ENCODE measurements at places on chromosomes 7 and 10.

- H3K4me3 ChIP-seq, result no peak overlapping the region
- H3K27me3 ChIP-seq, result peaks cover 12% of the 10 kb centered on the region
- no peak for DNase-seq
- H3K36me3 ChIP-seq, result no peaks in the 10 kb centered on the region
Observed at GRCh38 chr7:154861589-154861988, 141.3 kb downstream of the PAXIP1 start.

DNA sequence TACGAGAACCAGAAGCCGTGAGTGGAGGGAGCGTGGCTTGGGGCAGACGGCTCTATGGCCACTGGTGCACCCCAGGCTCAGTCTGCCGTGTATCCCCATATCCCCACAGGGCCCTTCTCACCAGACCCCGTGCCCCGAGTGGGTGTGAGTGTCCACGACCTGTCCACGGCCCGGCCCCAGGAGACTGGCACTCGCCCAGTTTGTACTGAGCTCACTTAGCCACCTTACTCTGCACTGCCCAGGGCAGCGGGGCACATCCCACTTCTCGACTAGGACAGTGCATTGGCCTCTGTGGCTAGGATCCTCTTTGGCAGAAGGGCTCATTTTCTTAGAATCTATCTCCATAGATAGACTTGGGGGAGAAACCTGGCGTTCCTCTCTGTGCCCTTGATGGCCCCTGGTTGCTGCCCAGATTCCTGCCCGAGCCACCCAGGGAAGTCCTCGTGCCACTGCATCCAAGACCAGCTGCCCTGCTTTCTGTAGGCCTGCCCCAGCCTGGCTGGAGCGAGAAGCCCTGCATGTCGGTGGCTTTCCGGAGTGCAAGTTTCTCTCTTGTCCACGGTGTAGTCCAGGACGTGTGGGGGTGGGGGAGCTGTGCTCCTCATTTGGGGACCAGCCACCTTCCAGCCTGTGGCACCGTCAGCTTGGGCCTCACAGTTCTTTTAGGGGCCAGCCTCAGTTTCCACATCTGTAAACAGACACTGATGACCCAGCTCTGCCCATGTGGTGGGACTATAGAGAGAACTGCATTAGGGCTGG, 11.9 kb downstream of the TMEM120A start:
- DNase-seq, result no peak
- H3K4me1 ChIP-seq, result no peaks in the 10 kb centered on the region
- no peak overlapping the region for H3K4me3 ChIP-seq
- H3K27ac ChIP-seq, result no peak overlapping the region
- no peaks in the 10 kb centered on the region for H3K27me3 ChIP-seq
- peaks cover 35% of the 10 kb centered on the region for H3K36me3 ChIP-seq

- peaks cover 12% of the 10 kb centered on the region for H3K27me3 ChIP-seq
- no peaks in the 10 kb centered on the region for H3K36me3 ChIP-seq
- no peak overlapping the region for H3K4me3 ChIP-seq
- no peaks in the 10 kb centered on the region for H3K4me1 ChIP-seq
- DNase-seq, result no peak
Observed at GRCh38 chr10:49751216-49751615, 10.9 kb downstream of the OGDHL start.

GRCh38 chr7:107744345-107744750, 406 bp downstream of the CBLL1 start:
- no peaks in the 10 kb centered on the region for H3K27me3 ChIP-seq
- H3K4me3 ChIP-seq, result peak overlapping the region; percentile 94
- peak overlapping the region; percentile 97 for H3K27ac ChIP-seq
- no peak for DNase-seq
- peaks cover 21% of the 10 kb centered on the region for H3K4me1 ChIP-seq

- DNase-seq, result no peak
- H3K4me3 ChIP-seq, result no peak overlapping the region
- peaks cover 6% of the 10 kb centered on the region for H3K4me1 ChIP-seq
- H3K27me3 ChIP-seq, result no peaks in the 10 kb centered on the region
- H3K36me3 ChIP-seq, result no peaks in the 10 kb centered on the region
- H3K27ac ChIP-seq, result no peak overlapping the region
Observed at GRCh38 chr7:149870701-149871483, 2.9 kb upstream of the ATP6V0E2 start.

- no peaks in the 10 kb centered on the region for H3K4me1 ChIP-seq
Observed at GRCh38 chr7:130154501-130155317, 50.5 kb downstream of the TMEM209 start.

DNA sequence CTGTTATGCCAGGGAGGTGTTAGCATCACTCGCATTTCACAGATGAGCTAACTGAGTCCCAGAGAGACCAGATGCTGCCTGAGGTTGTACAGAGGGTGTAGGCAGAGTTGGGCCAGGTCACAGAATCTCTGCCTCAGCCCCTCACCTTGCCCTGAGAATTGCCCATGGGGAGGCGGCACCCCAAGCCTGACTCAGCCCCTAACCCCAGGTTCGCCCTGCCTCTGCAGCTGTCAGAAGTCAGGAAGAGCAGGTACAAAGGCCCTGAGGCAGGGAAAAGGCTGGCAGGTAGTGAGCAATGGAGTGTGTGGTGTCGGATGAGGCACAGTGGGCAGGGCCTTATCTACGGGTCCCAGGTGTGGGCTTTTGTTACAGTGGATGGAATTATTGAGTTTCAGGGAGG, 79.4 kb downstream of the MYL10 start:
- H3K27me3 ChIP-seq, result peaks cover 17% of the 10 kb centered on the region
- no peak for DNase-seq

GRCh38 chr7:71511361-71511807, 379.4 kb downstream of the GALNT17 start:
- no peak overlapping the region for H3K4me3 ChIP-seq
- H3K27me3 ChIP-seq, result no peaks in the 10 kb centered on the region
- H3K4me1 ChIP-seq, result no peaks in the 10 kb centered on the region

DNA sequence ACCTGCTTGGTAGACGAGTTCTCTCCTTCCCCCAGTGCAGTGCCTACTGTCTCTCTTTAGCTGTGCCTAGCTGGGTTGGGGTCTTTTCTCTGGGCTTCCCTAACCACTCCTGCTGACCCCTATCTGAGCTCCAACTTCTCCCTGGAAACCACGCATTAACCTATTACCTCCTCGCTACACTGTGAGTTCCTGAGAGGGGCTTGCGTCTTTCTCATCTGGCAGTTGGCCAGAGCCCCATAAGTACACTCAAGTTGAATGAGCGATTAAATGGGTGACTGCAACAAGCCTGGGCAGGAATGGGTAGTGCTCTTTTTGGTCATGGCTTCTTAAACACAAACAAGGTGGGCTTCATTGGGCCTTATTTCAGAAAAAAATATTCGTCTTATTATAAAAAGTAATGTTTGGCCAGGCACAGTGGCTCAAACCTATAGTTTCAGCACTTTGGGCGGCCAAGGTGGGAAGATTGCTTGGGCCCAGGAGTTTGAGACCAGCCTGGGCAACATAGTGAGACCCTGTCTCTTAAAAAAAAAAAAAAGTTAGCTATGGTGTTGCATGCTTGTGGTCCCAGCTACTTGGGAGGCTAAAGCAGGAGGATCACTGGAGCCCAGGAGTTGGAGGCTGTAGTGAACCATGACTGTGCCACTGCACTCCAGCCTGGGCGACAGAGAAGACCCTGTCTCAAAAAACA, 41.4 kb downstream of the SYPL1 start:
- H3K4me1 ChIP-seq, result peaks cover 55% of the 10 kb centered on the region
- H3K27ac ChIP-seq, result peak overlapping the region; percentile 49
- peak; percentile 59 for DNase-seq
- peaks cover 18% of the 10 kb centered on the region for H3K36me3 ChIP-seq
- H3K27me3 ChIP-seq, result no peaks in the 10 kb centered on the region

GRCh38 chr7:104895522-104896236, 118.3 kb upstream of the KMT2E start:
- H3K4me3 ChIP-seq, result no peak overlapping the region
- DNase-seq, result no peak
- no peaks in the 10 kb centered on the region for H3K4me1 ChIP-seq
- H3K36me3 ChIP-seq, result no peaks in the 10 kb centered on the region

DNA sequence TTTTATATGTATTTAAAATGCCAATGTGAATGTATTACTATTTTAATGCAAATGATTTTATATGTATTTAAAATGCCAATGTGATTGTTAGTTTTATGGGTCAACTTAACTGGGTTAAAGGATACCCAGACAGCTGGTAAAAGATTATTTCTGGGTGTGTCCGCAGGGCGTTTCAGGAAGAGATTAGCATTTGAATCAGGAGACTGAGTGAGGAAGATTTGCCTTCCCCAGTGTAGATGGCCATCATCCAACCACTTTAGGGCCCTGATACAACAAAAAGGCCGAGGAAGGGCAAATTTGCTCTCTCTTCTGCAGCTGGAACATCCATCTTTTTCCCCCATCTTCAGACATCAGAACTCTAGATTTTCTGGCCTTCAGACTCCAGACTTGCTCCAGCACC, 116.2 kb downstream of the BAMBI start:
- DNase-seq, result no peak
- no peaks in the 10 kb centered on the region for H3K36me3 ChIP-seq
- H3K27me3 ChIP-seq, result peaks cover 20% of the 10 kb centered on the region

GRCh38 chr7:3867863-3868262, 566.8 kb downstream of the SDK1 start:
- no peak overlapping the region for H3K4me3 ChIP-seq

- H3K36me3 ChIP-seq, result no peaks in the 10 kb centered on the region
- DNase-seq, result no peak
- no peaks in the 10 kb centered on the region for H3K4me1 ChIP-seq
- no peak overlapping the region for H3K27ac ChIP-seq
- H3K27me3 ChIP-seq, result peaks cover 38% of the 10 kb centered on the region
- H3K4me3 ChIP-seq, result no peak overlapping the region
Observed at GRCh38 chr7:78448911-78449310, 650.3 kb downstream of the PHTF2 start.

DNA sequence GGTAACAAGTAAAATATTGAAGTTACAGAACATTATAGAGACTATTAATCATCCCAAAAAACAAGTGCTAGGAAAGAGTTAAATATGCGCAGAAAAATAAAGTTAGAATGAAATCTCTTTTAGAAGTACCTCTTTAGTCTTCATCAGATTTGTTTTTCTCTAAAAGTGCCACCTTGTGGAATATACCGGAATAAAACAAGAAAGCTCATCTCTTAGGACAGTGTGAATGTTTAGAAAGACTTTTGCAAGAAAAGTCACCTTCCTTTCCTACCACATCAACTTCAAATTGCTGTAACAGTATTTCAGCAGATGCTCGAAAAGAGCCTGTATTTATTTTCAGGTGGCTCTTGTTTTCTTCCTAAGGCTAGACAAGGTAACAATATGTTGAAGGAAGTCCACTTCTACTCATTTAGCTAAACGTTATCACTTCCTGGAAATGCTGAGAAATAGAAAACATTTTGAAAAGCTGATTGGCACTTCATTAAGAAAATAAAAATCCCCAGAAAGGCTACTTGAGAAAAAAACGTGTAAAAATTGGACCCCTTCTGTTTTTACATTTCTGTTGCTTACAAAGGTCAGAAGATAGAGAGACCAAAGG, 19.8 kb upstream of the FAM133B start:
- no peak overlapping the region for H3K4me3 ChIP-seq
- no peaks in the 10 kb centered on the region for H3K27me3 ChIP-seq
- no peaks in the 10 kb centered on the region for H3K4me1 ChIP-seq
- peaks cover 57% of the 10 kb centered on the region for H3K36me3 ChIP-seq

- no peak overlapping the region for H3K27ac ChIP-seq
- no peaks in the 10 kb centered on the region for H3K4me1 ChIP-seq
- peak overlapping the region; percentile 52 for H3K4me3 ChIP-seq
Observed at GRCh38 chr7:47361746-47362215, 220.1 kb downstream of the TNS3 start.

- H3K36me3 ChIP-seq, result no peaks in the 10 kb centered on the region
- H3K27me3 ChIP-seq, result no peaks in the 10 kb centered on the region
- no peak overlapping the region for H3K27ac ChIP-seq
- H3K4me3 ChIP-seq, result no peak overlapping the region
Observed at GRCh38 chr7:132108563-132108962, 467.7 kb downstream of the PLXNA4 start.

GRCh38 chr10:71590781-71591350, 128.7 kb downstream of the C10orf105 start:
- no peaks in the 10 kb centered on the region for H3K4me1 ChIP-seq
- no peaks in the 10 kb centered on the region for H3K36me3 ChIP-seq

DNA sequence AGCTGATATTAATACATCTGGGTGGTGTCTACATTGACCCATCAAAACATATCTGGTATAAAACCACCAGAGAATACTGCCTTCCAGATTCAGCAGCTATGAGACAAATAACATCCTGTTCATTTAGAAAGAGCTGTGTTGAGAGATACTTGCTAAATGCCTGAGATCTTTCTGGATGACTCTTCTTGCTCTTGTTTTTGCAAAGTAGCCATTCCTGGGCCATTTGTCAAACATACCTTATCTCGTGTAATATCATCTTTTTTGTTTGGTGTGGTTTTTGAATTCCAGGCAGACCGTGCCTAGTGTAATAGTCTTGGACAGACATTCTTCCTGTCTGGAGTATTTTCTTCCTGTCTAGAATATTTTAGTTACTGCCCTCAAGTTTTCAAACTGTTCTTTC, 74.7 kb upstream of the PRR15 start:
- DNase-seq, result peak; percentile 22
- no peak overlapping the region for H3K4me3 ChIP-seq
- no peaks in the 10 kb centered on the region for H3K27me3 ChIP-seq
- H3K27ac ChIP-seq, result peak overlapping the region; percentile 62
- H3K36me3 ChIP-seq, result no peaks in the 10 kb centered on the region

GRCh38 chr7:39095875-39096619, 118.3 kb downstream of the POU6F2 start:
- no peak overlapping the region for H3K4me3 ChIP-seq
- H3K27me3 ChIP-seq, result peaks cover 93% of the 10 kb centered on the region
- H3K4me1 ChIP-seq, result no peaks in the 10 kb centered on the region
- no peaks in the 10 kb centered on the region for H3K36me3 ChIP-seq
- no peak overlapping the region for H3K27ac ChIP-seq

GRCh38 chr10:89887406-89887805, 186.0 kb downstream of the KIF20B start:
- H3K4me1 ChIP-seq, result no peaks in the 10 kb centered on the region
- H3K36me3 ChIP-seq, result peaks cover 4% of the 10 kb centered on the region
- no peak overlapping the region for H3K27ac ChIP-seq
- no peak for DNase-seq
- no peak overlapping the region for H3K4me3 ChIP-seq

DNA sequence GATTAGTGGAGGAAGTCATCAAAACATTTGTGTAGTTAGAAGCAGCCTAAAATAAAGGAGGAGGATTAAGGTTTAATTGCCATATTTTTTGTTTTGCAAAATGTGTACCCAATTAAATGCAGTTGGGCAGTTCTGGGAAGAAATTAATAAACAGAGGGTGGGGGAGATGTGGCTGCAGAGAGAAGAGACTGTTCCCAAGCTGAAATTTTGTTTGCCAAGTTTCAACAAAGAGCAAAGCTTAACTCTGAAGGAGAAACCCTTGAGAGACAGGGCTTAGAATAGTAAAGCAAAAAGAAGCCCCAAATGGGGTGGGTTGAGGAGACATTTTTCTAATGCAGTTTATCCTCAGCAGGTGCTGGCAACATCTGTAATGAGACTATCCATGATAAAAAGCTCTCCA, 298.0 kb upstream of the NRP1 start:
- H3K27me3 ChIP-seq, result no peaks in the 10 kb centered on the region
- no peaks in the 10 kb centered on the region for H3K4me1 ChIP-seq

Data from MCF 10A (cell line).